Osteocyte (in vitro differentiated cells): ENCODE measurements at places on chromosomes 7 and 10. TPM values are rescaled to one million over a fixed set of nuclear protein-coding genes. Genes with fewer than 3 reads are reported as not detected.

DNA sequence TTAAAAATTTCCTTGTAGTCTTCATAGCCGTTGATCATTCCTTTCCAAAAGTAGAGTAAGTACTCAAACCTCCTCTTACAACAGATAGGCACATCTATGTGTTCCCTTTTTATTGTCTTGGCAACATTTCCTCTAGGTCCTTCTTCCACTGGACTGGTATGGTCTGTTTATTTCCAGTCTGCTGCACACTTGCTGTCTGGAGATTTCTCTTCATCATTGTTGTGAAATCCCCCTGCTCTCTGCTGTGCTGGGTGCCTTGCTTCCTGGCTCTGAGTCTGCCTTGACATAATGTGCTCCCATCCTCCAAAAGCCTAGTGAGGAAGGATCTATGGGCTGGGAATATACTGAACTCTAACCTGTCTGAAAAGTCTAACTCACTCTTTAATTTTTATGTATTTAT lies 545.3 kb upstream of the VSTM2A start:
- H3K27ac ChIP-seq, result no peak overlapping the region
- H3K36me3 ChIP-seq, result no peaks in the 10 kb centered on the region
- H3K27me3 ChIP-seq, result no peaks in the 10 kb centered on the region
- no peaks in the 10 kb centered on the region for H3K4me1 ChIP-seq

GRCh38 chr7:30986738-30987137 lies 23.0 kb downstream of the GHRHR start:
- DNase-seq, result no peak
- peaks cover 48% of the 10 kb centered on the region for H3K27me3 ChIP-seq
- peaks cover 15% of the 10 kb centered on the region for H3K4me1 ChIP-seq
- no peaks in the 10 kb centered on the region for H3K36me3 ChIP-seq

GRCh38 chr10:33688506-33688905 lies 354.0 kb upstream of the NRP1 start:
- peaks cover 14% of the 10 kb centered on the region for H3K4me1 ChIP-seq
- no peak overlapping the region for H3K4me3 ChIP-seq
- no peak overlapping the region for H3K27ac ChIP-seq
- peaks cover 2% of the 10 kb centered on the region for H3K36me3 ChIP-seq

GRCh38 chr7:27651702-27652101 lies 11.0 kb downstream of the HIBADH start:
- no peak overlapping the region for H3K4me3 ChIP-seq
- no peak for DNase-seq
- peaks cover 17% of the 10 kb centered on the region for H3K4me1 ChIP-seq
- H3K27me3 ChIP-seq, result no peaks in the 10 kb centered on the region
- H3K36me3 ChIP-seq, result peaks cover 25% of the 10 kb centered on the region

The WNT8B gene
- total RNA-seq, result not detected in 2 replicates

GRCh38 chr10:79049931-79050895 lies 18.6 kb upstream of the ZMIZ1 start:
- H3K4me3 ChIP-seq, result no peak overlapping the region
- DNase-seq, result no peak
- no peak overlapping the region for H3K27ac ChIP-seq

DNA sequence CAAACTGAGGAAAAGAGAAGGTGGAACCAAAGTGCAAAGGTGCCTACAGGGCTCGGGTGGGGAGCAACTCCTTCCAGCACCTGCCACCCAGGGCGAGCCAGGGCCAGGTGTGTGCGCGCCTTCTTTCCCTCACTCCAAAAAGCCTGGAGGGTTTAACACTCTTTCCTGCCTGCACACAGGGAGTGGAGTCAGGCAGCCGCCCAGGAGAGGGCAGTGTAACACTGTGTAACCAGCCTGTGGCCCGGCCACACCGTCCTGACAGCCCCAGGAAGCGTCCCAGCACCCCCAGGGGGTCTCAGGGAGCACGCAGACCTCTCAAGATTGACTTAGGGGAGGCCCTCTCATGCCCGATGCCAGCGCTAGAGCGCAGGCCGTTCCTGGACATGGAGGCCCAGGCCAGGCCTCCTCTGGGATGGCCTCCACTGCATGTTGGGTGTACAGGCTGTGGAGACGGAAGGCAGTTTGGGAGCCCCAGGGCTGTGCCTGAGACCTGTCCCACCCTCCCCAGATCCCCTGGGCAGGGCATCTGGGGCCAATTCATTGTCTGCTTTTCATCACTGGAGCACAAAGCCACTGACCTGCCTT lies 13.4 kb downstream of the BRI3 start:
- no peak for DNase-seq
- peak overlapping the region; percentile 41 for H3K27ac ChIP-seq
- H3K4me1 ChIP-seq, result peaks cover 19% of the 10 kb centered on the region
- H3K4me3 ChIP-seq, result no peak overlapping the region
- no peaks in the 10 kb centered on the region for H3K27me3 ChIP-seq

The MYOZ1 gene
- total RNA-seq, result 0.59 and 0.78 TPM in 2 replicates

DNA sequence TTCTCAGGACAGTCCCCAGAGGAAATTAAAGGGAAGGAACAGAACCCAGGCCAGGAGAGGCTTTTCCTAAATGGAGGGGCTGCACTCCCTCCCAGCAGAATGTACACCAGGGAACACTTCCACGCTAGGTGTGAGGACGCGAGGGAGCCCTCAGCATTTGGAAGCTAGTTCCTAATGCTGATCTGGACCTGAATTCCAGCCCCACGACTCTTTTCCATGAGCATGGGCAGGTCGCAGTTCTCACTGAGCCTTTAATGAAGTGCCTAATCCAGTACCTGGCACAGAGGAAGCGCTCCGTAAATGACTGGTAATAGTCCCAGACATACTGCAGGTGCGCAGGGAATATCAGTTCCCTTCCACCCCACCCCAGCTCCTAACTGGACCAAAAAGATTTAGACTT lies 1.1 kb downstream of the ALOX5 start:
- H3K27ac ChIP-seq, result no peak overlapping the region
- no peaks in the 10 kb centered on the region for H3K36me3 ChIP-seq
- H3K27me3 ChIP-seq, result peaks cover 67% of the 10 kb centered on the region
- no peak overlapping the region for H3K4me3 ChIP-seq

The AOAH gene
- not detected in 2 replicates for total RNA-seq

DNA sequence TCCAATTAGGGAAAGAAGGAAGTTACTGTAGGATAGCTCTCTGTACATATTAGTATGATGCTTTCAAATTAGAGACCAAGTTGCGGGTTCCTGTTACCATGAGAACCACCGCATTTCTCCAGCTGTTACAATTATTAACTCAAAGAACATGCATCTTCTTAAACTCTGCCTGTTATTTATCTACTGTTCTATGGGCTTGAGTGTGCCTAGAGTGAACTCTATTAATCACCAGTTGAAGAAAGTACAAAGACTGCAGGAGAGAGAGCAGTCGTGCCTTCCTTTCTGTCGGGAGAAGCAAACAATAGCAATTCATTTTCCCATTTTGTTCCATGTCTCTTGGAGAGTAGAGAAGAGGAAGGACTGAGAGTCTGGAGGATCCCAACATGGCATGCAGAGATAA lies 1071.2 kb downstream of the TYW1 start:
- H3K27me3 ChIP-seq, result no peaks in the 10 kb centered on the region
- no peak overlapping the region for H3K27ac ChIP-seq
- no peaks in the 10 kb centered on the region for H3K36me3 ChIP-seq
- no peak for DNase-seq
- H3K4me3 ChIP-seq, result no peak overlapping the region
- no peaks in the 10 kb centered on the region for H3K4me1 ChIP-seq

- H3K27ac ChIP-seq, result no peak overlapping the region
- H3K27me3 ChIP-seq, result no peaks in the 10 kb centered on the region
- no peaks in the 10 kb centered on the region for H3K4me1 ChIP-seq
- no peak overlapping the region for H3K4me3 ChIP-seq
- H3K36me3 ChIP-seq, result no peaks in the 10 kb centered on the region
Observed at GRCh38 chr7:37495574-37496184, 47.0 kb upstream of the ELMO1 start.

- H3K27ac ChIP-seq, result no peak overlapping the region
- peaks cover 10% of the 10 kb centered on the region for H3K27me3 ChIP-seq
- no peak for DNase-seq
- no peaks in the 10 kb centered on the region for H3K4me1 ChIP-seq
- no peaks in the 10 kb centered on the region for H3K36me3 ChIP-seq
Observed at GRCh38 chr7:78473021-78473420, 674.4 kb downstream of the PHTF2 start.

- no peaks in the 10 kb centered on the region for H3K27me3 ChIP-seq
- H3K27ac ChIP-seq, result no peak overlapping the region
- no peak for DNase-seq
Observed at GRCh38 chr10:127948791-127949190, 41.9 kb downstream of the PTPRE start.
